ENCODE measurements at places on chromosomes 7 and 10.

DNA sequence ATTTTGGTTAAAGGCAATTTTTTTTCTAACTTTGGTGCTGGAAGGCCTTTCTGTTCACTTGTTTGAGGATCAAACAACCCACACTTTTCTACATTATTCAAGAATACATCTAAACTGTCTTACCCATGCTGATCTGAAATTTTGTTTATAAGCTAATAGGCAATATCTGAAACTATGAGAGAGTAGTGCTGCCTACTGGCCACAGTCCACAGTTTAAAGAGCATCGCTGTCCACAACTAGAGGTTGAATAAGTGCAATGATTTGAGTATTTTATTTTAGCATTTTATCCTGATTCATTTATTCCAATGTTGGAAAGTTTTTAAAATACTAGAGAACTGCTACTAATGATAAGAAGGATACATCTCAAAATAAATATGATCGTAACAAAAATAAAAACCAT is 306.9 kb downstream of the ELMO1 start:
- no peak for DNase-seq

DNA sequence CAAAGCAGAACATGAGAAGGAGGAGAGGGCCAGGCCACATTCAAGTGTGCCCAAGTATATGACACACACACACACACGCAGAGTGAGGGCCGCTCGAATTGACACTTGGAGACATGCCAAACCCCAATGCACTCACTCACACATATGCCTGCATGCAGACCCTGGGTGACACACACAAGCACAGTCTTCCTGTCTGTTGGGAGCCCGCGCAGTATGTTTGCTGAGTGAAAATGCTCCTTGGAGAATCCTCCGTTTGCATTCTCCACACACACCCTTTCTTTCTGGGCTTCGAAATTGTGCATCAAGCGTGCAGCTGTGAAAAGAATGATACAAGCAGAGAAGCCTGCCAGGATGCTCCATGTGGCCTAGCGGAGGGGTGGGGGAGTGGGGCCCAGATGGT is 120.9 kb downstream of the PLXNA4 start:
- DNase-seq: no peak

DNA sequence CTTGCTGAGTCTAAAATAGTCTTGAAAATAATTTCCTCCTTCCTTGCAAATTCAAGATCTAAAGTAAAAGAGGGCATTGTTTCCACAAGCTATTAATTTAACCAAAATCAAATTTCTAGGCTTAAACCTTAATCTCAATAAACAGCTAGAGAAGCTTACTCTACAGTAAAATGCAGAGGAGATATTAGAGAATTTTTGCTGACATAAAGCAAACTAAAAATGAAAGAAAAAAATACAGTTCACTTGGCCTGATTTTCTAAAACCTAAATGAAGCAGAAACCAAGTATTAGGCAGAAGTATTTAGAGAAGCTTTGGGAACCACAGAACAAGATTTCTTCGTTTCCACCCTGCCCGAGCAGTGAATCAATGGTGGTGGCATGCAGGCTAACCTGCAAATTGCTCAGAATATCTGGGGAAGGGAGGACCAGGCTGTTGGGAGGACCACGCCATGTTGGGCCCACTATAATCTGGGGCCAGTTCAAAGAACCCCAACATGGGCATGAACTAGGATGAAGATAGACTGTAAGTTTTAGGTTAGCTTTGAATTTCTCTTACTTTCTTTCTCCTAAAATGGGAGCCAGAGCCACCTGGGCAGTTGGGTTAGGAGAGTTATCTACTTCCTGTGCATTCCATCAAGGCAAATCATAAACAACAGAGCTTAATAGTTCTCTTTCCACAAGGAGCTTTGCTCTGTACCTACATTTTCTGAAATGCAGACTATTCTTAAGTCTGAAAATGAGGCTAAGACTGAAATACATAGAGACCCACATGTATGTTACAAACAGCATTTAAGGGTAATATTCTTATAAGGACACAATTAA is 4.1 kb downstream of the LAMB1 start:
- DNase-seq: no peak

DNA sequence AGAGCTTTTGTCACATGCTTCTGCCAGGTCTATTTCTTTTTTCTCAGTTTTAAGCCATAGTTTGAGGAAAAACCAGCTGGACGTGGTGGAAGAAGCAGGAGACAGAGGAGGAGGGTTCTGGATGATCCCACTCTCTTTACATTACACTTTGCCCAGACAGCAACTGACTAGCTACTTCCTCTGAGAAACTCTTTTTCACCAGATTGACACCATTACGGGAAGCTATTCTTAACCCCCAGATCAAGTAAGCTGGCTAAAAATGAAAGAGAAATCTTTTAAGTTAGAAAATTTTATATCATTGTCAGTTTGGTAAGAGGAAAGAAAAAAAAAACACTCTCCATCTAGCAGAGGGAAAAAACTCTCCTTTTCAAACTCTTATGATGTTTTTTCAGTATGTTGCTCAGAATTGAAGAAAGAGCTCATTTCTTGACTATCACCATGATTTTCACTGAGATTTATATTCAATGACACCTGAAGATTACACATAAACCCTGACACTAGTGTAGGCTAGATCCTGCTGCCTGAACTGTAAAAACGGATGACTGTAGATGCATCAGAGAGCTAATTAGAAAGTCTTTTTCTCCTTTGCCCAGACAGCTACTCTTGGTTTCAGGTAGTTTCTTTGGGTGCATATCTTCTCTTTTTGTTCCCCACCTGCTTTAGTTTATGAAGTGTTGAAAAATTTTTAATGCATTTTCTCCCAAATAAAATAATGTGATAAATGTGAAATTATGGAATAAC is 203.1 kb downstream of the TFEC start:
- no peak for DNase-seq

- no peak for DNase-seq
These were observed 129.7 kb downstream of the SAMD9 start for GRCh38 chr7:92988051-92988450.

- DNase-seq: no peak
These were observed 43.2 kb downstream of the KAT6B start for GRCh38 chr10:74869635-74870034.

DNA sequence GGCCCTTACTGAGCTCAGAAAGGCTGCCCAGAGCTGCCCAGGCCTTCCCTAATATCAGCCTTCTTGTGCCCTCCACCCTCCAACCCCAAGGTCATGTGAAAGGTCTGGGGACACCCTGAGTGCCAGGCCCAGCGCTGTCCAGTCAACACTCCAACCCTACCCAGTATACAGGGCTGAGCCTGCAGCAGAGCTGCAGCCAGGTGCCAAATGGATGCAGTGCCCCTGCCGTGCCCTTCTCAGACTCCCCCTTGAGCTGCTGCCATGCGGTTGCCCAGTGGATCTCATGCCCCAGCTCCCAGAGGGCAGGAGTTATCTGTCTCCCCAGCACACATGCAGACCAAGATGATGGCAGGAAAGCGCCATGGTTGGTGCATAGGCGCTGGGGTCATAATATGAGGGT is 61.5 kb downstream of the ZMIZ1 start:
- no peak for DNase-seq

DNA sequence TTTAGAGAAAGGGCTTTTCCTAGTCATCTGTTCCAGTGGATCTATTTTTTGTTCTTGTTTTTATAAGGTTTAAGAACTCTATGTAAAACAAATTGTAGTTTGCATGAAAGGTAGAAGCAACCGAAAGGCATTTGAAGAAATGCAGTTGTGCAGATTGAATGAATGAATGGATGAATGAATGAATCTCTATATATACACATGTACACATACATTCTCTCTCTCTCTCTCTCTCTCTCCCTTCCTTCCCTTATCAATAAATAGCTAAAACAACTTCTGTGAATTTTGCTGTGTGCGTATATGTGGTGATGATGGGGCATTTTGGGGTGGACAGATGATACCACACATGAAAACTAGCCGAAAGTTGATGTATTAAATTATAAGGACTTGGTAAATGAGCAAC is 32.4 kb downstream of the ANLN start:
- no peak for DNase-seq

- no peak for DNase-seq
These were observed 61.9 kb downstream of the MCU start for GRCh38 chr10:72753760-72754231.

GRCh38 chr10:10798864-10799192 is 218.8 kb upstream of the CELF2 start:
- DNase-seq: no peak

DNA sequence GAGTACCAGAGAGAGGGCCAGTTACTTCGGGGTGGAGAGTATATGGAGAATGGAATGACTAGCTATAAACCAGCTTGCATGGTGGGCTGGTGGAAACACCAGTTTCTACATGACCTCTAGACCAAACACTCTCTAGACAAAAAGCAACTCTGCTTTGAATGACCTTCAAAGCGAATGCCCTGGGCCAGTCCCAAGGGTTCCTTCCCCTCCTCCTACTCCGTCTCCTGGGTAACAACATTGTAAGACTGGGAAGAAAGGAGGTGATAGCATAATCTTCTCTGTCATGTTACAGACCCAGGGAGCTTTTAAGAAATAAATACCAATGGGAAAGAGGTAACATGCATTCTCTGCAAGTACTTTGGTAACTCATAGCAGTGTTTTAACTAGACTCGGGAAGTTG is 7.4 kb downstream of the HK1 start:
- DNase-seq: no peak

DNA sequence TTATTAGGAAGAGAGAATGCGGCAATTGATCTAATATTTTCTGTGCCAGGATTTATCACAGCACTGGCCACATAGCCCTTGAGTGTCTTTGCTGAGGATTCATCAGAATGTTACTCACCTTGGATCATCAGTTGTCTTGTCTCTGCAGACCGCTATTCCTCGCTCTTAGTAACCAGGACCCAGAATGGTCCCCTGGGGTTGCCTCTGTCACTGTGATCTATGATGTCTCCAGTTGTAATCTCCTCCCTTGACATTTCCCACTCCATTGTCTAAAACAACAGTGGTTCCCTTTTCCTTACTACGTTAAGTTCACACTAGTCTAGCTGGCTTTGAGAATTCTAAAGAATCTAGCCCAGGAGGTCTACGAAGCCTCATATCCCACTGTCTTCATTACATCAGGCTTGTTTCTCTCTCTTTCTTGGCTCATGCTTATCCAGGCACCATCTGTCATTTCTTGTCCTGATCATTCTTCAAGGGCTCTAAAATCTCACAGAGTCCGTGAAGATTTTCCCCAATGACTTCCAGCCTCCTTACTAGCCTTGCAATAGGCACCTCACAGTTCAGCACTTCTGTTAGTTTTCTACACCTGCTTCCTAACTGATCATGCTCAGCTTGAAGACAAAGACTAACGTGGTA is 125.8 kb downstream of the CUBN start:
- peak; percentile 46 for DNase-seq

DNA sequence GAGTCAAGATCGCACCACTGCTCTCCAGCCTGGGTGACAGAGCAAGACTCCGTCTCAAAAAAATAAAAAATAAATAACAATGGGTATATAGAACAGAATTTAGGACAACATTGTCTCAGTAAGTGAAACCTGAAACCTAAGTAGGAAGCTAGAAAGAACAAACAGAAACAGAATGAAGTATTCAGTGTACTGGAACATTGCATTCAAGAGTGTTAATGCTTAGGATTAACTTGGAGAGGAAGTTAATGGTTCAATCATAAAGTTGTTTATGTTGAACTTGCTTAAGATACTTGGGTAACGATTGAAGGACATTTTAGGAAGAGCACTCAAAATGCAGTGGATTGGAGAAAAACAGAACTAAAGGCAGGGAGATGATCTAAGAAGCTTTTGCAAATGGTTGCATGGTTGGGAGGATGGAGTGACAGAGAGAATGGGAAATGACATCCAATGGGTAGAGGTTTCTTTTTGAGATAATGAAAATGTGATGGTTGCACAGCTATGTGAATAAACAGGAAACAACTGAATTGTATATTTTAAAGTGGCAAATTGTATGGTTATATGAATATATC is 233.7 kb downstream of the ADK start:
- DNase-seq: no peak

- no peak for DNase-seq
These were observed 27.8 kb downstream of the KCNMA1 start for GRCh38 chr10:77609781-77610272.

DNA sequence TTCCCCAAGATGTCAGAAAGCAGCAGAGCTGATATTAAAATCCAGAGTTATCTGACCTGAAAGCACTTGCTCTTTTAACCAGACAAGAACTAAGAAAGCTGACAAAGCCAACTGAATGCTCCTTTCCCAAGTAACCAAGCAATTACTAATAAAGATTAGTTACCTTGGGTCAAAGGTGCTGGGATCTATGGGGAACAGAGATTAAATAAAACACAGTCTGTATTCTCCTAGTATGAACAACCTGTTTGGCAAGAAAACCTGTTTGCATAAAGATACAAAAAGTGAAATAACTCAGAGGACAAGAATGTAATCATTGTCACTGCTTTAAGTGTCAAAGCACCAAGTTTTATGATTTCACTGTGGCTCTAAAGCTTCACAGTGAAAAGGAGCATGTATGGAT is 35.7 kb downstream of the ITPRID1 start:
- no peak for DNase-seq

- DNase-seq: no peak
These were observed 19.7 kb downstream of the CTNNA3 start for GRCh38 chr10:67676208-67676825.

GRCh38 chr7:46811529-46811928 is 770.4 kb downstream of the TNS3 start:
- DNase-seq: no peak

Measured in nephron progenitor cell (in vitro differentiated cells).